Astrocyte of the spinal cord (primary cell): ENCODE measurements at places on chromosomes 6 and 20.

DNA sequence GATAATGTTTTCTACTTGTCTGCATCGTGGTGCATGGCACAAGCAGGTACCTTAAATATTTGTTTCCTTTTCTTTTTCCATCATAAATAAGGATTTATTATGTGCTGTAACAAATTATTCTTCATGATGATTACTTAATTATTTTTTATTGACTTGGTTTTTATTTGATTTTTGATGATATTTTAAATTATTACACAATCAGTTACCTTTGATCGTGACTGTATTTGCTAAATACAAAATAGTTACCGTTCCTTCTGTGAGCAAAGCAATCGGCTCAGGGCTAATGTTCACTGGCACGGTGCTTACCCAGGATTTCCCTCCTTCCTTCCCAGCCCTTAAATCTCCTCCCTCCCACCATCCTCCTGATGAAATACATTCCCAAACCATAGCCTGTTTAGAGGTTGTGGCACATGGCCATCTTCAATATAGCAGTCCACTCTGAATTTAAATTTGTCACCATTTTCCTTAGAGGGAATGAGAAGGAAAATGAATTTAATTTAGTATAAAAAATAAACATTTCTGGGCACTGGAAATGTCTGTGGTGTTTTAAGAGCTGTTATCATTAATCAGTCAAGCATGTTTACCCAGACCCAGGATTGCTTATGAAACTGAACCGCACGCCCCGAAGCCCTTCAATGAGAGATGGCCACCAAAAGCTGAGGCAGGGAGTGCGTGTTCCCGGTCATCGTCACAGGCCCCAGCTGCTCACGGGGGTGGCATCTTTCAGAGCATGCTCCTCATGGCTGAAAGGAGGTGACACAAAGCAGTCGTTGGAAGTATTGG lies 23.0 kb upstream of the EXOC2 start:
- no peak for DNase-seq

- DNase-seq = no peak
These were observed 58.0 kb upstream of the AHI1 start for GRCh38 chr6:135555550-135555949.

DNA sequence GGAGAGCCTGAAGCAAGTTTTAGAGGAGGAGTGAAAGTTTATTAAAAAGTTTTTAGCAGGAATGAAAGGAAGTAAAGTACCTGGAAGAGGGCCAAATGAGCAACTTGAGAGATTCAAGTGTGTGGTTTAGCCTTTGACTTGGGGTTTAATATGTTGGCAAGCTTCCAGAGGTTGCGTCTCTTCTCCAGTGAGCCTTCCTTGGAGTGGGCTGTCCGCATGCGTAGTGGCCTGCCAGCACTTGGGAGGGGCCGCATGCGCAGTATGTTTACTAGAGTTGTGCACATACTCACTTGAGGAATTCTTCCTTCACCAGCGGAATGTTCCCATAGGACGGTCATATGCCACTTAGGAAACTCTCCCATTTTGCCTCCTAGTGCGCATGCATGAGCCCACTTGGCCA lies 235.2 kb downstream of the ALDH8A1 start:
- DNase-seq = peak; percentile 34

DNA sequence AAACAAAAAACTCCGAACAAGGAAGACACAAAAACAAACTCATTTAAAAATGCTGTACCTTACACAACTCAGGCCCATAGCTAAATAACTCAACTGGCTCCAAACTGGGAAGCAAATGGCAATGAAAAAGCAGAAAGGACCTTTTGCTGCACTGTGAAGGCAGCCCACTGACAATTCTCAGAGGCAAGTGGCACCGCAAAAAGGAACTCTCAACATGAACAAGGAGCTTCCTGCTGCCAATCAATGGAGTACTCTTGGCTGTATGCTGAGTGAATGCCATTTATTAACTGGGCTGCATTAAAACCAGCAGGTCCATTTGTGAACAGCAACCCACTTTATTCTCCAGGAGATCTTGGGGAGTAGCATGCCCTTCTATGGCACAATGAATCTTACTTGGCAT lies 209.9 kb downstream of the PTPRK start:
- DNase-seq = no peak

DNA sequence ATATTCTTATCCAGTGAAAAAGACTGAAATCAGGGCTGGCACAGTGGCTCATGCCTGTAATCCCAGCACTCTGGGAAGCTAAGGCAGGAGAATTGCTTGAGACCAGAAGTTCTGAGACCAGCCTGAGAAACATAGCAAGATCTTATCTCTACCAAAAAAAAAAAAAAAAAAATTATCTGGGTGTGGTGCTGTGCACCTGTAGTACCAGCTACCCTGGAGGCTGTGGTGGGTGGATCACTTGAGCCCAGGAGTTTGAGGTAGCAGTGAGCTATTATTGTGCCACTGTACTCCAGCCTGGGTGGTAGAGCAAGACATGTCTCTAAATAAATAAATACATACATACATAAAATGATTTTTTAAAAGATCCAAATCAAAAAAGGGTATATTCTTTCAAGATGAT lies 6.3 kb downstream of the CALHM6 start:
- no peak for DNase-seq

DNA sequence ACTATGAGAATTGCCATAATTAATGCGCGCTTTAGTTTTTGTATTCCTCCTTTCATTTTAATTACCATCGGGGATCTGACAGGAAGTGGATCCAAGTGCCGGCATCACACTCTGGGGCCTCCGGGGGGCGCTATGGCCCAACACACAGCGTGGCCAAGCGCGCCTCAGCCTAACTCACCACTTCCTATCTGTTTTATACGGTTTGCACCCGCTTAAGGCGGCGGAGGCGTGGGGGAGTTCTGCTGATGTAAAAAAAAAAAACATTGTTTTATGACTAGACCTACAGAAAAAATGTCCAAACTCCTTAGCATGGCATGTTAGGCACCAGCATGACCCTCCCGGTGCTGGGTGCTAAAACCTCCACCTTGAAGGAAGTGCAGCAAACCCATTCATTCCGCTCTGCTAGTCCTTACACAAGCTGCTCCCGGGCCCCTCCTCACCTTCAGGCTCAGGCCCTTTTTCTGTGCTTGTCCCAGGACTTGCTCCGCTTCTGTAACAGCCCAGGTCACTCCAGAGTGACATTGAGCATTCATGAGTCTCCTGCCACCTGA lies 4.5 kb upstream of the EBF4 start:
- peak; percentile 36 for DNase-seq
